ENCODE measurements at places on chromosomes 11 and 22. TPM values are rescaled to one million over a fixed set of nuclear protein-coding genes. Genes with fewer than 3 reads are reported as not detected.

- DNase-seq, result no peak
These were observed 65.8 kb upstream of the MS4A8 start for GRCh38 chr11:60633645-60634044.

- no peak for DNase-seq
These were observed 17.3 kb upstream of the NEU3 start for GRCh38 chr11:74971424-74971823.

DNA sequence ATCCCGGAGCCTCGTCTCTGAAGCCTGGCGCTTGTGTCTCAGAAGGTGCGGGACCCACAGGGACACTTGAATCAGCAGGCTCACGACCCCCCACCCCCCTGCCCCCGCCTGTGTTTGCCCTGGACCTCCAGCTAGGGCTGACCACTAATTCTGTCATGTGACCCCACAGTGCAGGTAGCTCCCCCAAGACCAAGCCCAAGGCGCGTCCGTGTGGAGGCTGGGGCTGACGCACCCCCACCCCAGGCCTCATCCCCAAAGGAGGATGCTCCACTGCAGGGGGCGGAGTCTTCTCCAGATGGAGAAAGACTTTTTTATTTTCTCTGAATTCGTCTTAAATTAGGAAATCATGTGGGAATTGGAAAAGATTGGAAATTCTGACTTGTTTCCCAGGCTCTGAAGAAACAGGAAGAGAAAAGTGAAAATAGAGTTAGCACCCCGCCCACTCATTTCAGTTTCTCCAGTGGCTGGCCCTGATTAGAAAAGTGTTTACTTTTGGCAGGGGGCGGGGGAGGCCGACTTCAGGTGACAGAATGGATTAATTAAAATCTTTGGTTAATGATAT is 1.0 kb upstream of the RELA start:
- DNase-seq, result peak; percentile 83

DNA sequence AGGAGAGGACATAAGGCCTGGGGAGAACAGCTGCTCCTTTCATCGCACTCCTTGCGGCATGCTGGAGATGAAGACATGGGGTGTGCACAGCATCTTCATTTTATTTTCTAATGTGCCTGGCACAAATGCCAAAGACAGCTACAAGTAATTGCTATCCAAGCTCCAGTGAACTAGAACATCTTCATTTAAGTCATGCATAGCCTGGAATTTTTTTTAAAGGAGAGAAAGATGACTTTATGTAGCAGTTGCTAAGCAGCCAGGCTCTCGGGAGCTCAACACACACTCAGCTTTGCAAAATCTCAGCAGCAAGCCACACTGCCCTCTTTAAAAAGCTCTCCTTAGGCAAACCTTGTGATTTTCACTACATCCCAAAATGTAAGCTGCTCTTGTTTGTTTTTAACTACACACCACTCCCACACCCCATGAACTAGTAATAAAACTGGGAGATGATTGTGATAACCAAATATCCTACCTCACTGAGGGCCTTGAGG is 164.5 kb upstream of the POU2AF2 start:
- peak; percentile 60 for DNase-seq

DNA sequence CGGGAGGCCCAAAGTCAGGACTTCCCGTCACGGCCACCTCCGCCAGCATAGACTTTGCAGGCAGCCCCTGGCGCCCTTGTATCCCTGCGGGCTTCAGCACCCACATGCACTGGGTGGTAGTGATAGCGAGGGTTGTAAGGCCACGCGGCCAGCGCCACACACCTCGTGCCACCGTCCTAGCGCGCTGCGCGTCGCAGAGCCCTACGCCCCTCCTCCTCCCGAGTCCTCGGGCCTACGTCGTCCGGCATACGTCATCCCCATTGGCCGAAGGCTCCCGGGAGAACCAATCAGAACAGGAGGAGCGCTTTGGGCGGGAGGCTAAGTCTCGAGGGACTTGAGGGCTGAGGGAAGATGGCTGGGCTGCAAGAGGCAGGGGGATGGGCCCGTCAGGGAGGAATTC is 1.3 kb upstream of the BTBD18 start:
- no peak for DNase-seq

DNA sequence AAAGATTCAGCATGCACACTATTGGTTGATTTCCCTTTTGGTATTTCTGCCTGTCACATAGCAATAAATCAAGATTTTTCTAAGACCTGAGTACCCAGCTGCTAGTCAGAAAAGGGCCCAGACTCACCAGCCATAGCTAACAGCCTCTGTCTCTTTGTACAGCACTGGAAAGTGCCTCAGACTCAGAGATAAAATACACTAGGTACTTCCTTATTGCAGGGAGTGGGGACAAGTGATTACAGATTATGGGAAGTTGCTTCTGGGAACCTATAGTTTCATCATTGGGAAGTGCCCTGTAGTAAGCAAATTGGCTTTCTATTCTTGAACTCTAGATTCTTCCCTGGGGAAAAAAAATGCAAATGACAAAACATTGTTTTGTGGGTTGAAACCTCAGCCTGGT is at the start of gene CASP5:
Gene CASP5, minus strand, starts transcription at position 166 of the 400 bp plus-strand sequence. Its CDS starts 32 bp downstream, at position 134.
- no peak for DNase-seq

DNA sequence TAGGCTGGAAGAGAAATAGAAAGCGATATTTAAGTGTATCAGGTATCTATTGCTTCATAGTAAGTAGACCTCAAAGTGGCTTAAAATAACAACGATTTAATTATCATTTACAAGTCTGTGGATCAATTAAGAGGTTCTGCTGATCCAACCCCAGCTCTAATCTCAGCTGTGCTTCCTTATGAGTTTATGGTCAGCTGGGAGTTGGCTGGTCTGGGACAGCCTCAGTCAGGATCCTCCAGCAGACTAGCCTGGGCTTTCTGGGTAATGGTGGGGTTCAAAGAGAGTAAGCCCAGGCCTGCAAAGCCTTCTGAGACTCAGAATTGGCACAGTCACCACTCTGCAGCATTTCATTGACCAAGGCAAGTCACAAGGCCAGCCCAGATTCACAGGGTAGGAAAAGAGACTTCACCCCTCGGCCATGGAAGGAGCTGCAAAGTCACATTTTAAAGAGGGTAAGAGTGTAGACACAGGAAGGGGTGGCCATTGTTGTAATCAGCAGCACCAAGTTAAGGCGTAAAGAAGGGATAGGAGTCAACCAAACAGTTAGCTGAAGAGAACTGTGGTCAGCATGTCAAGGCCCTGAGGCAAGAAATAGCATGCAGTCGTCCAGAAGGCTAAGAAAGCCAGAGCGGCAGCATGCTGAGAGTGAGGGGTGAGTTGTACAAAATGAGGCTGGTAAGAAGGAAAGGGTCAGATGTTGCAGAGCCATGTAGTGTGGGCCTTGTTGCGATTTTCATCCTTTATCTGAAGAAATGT is 168.2 kb downstream of the ETS1 start:
- DNase-seq, result no peak

Gene DNAJB7
- 0.47 TPM for polyA plus RNA-seq

Gene CHRM1
- polyA plus RNA-seq, result 0.09 TPM
